Choroid plexus epithelial cell (primary cell): ENCODE measurements at places on chromosomes 11 and 22.

DNA sequence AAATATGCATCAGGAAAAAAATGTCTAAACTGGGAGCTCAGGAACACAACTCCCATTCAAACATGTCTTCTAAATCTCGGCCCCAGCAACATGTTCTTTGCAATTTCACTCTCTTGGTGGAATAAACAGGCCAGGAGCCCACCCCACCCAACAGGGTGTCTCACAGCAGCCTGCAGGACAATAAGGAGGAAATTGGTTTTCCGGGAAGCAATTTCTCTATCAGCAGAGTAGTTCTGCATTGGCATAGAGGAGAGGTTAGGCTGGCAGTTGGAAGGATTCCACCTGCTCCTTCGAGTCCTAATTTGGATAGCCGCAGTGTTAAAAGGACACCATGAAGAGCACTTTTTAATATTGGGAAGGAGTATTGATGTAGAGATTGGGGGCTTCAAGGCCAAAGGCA is 55.9 kb upstream of the BARX2 start:
- no peak for DNase-seq

DNA sequence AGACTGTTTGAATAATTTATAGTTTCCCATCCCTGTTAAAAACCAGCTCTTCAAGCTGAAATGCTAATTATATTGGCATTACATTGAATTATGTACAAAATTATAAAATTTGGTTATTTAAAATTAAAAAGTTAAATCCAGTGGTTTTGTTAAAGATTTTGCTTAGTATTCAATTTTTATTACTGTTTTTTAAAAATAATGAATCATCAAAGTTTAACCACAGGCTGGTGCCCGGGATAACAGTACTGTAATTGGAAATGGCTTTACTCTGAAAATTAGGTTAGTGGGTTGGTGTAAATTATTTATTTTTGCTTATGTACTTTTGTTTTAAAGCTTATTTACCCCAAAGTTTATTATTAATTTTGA is 45.4 kb upstream of the WEE1 start:
- no peak for DNase-seq

DNA sequence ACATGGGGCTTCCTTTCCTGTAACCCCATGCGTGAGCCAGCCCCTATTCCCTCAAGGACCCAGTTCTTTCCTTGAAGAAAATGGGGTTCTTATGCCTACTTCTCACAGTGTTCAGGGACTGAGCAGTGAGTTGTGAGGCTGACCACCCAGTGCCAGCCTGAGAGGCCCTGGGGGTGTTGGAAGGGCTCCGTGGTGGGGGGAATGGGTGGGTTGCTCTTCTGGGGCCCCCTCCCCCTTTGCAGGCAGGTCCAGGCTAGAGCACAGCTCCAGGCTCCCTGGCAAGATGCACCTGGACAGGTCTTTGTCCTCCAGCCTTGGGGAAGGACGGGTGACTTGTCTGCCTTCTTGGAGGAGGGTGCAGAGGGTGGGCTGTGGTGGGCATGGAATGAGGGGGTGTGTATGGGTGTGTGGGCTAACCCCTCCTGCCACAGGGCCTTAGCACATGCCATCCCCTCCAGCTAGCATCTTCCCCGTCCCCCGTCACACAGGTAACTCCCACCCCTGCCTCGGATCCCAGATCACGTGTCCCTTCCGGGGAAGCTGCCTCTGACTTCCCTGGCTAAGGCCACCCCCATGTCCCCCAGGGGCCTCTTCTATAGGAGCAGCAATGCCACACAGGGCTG is 64.6 kb downstream of the MYEOV start:
- DNase-seq: no peak

DNA sequence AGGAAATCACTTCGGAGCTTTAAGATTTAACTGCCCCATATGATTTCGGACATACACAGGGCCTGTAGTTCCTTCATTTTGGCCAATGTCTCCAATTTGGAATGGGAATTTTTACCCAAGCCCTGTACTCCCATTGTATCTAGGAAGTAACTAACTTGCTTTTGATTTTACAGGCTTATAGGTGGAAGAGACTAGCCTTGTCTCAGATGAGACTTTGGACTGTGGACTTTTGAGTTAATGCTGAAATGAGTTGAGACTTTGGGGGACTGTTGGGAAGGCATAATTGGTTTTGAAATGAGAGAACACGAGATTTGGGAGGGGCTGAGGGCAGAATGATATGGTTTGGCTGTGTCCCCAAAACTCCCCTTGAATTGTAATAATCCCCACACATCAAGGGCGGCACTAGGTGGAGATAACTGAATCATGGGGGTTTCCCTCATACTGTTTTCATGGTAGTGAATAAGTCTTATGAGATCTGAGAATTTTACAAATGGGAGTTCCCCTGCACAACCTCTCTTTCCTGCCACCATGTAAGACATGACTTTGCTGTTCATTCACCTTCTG is 130.5 kb downstream of the LARGE1 start:
- no peak for DNase-seq

- DNase-seq: peak; percentile 57
These were observed 55.5 kb downstream of the LARGE1 start for GRCh38 chr22:33864723-33865130.

- no peak for DNase-seq
These were observed 9.3 kb upstream of the FCHSD2 start for GRCh38 chr11:73151416-73151815.
